Hepatic stellate cell (primary cell): ENCODE measurements at places on chromosomes 1 and 21.

- DNase-seq = no peak
Measured at GRCh38 chr21:28426545-28426944, 566.1 kb downstream of the LTN1 start.

GRCh38 chr21:39730418-39731157 is 14.4 kb upstream of the IGSF5 start:
- no peak for DNase-seq

DNA sequence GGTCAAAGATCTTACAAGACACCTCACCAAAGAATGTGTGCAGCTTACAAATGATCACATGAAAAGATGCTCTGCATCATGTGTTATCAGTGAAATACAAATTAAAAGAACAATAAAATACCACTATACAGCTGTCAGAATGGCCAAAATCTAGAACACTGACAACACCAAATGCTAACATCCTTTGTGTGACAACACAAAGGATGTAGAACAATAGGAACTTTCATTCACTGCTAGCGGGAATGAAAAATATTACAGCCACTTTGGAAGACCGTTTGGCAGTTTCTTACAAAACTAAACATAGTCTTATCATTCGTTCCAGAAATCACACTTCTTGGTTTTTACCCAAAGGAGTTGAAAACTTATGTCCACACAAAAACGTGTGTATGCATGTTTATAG is 20.6 kb upstream of the SELP start:
- no peak for DNase-seq

GRCh38 chr1:19960591-19960990 is 18.8 kb downstream of the PLA2G2A start:
- no peak for DNase-seq

- no peak for DNase-seq
Measured at GRCh38 chr1:171218661-171219060, 29.6 kb upstream of the FMO1 start.

GRCh38 chr1:82226186-82226505 is 425.4 kb downstream of the ADGRL2 start:
- no peak for DNase-seq

DNA sequence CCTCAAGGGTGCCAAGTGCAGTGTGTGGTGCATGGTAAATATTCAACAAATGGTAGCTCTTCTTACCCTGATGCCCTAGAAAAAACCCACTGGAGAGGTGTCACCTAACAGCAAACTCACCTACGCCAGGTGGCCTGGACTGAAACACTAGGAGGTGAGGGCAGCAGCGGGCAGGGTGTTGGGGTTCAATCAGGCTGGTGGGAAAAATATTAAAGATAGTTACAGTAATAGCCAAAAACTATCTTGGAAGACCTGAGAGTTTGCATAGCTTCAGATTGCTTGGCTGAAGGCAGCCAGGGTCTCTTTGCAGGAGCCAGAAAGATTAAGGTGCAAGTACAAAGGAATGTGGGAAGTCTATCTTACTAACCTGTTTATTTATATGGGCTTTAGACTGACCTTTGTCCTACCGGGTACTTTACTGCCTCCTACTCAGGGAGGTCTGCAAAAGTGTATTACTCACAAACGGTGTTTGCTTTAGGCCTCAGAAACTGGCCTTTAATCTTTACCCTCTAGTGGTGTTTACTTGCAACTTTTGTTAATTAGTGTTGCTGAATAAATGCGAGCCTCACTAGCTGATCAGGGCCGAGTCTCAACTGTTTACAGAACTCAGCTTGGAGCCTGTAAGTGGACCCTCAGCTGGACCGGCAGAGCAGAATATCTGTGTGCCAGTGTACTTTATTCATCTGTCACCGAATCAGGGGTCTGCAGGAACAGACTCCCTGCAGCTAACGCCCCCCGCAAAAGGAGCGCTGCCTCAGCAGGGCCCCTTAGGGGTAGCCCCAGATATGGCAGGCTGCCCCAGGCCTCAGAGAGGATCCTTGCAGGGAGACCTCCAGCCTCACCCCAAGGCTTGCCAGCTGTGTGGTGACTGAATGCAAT is 63.9 kb downstream of the SYF2 start:
- no peak for DNase-seq

GRCh38 chr1:172581779-172582178 is 48.8 kb downstream of the SUCO start:
- no peak for DNase-seq

GRCh38 chr1:143735764-143736461 is 235.9 kb downstream of the FAM72C start:
- DNase-seq = no peak
